Stimulated activated CD4-positive, alpha-beta T cell treated with anti-CD3 and anti-CD28 coated beads, Interleukin-15, amount 100 ng/mL, for 24 hours (primary cell): ENCODE measurements at places on chromosomes 4 and X.
A peak's percentile ranks its signal among the peaks of the same experiment; 100 is the strongest.

GRCh38 chr4:131348263-131348662 is 1800.8 kb upstream of the PCDH10 start:
- DNase-seq, result no peak

GRCh38 chr4:15254236-15254880 is 173.5 kb upstream of the C1QTNF7 start:
- DNase-seq, result no peak

DNA sequence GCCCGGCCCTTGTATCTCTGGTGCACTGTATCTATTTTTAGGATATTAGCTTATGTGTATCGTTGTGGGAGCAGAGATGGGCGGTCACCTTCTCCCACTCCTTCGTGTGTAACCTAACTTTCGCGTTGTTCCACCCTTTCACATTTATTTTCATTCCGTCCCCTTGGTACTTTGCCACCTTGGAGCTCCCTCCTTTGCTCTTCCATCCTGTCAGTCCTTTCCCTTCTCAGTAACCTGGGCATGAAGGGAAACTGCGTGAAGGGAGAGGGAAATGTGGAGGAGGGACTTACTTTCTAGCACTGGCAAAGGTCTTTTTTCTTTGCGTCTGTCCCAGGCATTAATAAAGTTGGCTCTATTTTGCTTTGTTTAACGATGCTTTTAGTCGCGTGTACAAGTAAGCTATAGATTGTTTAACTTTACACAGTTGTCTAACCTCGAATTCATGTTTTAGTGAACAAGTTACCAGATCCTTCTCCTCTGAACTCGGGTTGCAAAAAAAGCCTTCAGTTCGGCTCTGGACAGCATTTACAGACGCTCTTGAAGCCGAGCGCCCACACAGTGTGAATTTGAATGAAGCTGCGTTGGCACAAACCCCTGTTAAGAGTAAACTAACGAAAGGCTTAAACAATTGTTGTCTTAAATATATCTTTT is 3.9 kb downstream of the PCDH10 start:
- no peak for DNase-seq

- peak; percentile 46 for DNase-seq
Measured at GRCh38 chrX:70444326-70444945, at the start of gene DLG3. Gene DLG3 (plus strand): TSS chrX:70444835. CDS start chrX:70445202, 367 bp downstream.

DNA sequence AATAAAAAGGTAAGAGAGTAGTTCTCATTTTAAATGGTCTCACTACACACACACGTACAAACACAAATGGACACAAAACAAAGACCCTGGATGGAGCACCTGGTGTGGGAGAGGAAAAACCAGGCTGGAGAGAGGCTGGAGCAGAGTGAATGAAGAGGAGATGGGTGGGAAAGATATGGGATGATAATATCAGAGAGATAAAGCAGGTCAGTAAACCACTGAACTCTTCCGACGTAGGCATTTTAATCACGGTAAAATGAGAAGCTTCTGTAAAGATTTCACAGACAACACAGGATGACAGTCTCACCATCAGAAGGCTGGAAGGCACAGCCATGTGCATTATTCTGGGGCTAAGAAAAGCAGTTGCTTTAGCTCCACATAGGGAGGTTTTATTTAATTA is 532.8 kb downstream of the KCNIP4 start:
- no peak for DNase-seq

DNA sequence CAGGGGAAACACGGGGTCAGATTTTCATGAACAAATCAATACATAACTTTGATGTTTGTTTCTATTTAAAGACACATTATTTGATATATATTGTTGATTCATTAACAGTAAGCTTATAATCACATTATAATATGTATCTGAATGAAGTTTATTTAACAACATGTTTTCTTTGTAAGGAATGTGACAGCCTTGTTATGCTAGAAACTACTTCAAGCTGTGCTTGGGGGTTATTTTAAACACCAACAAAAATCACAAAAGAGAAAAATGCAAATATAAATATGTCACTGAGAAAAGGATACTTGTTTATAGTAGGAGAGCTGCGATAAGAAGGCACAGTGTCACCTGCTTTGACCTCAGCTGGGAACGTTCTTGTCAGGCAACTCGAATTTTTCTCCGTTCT is 354.6 kb upstream of the AGA start:
- DNase-seq, result no peak

DNA sequence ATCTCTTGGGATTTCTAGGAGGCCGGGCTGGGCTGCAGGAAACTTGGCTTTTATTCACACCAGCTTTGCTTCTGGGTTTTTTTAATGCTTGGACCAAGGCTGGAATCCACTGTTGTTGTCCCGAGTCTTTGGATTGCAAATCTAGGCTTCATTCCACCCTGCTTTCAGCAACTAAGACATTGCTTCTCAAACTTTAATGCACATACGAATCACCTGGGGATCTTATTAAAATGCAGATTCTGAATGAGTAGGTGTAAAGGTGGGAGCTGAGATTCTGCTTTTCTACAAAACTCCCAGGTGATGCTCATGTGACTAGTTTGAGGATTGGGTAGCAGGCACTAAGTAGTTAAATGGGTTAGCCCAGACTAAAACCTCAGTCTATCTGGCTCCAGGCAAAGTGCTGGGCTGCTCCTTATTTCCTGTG is 39.2 kb upstream of the GPC4 start:
- DNase-seq, result no peak

GRCh38 chrX:40688929-40689328 is 41.6 kb upstream of the CXorf38 start:
- no peak for DNase-seq

DNA sequence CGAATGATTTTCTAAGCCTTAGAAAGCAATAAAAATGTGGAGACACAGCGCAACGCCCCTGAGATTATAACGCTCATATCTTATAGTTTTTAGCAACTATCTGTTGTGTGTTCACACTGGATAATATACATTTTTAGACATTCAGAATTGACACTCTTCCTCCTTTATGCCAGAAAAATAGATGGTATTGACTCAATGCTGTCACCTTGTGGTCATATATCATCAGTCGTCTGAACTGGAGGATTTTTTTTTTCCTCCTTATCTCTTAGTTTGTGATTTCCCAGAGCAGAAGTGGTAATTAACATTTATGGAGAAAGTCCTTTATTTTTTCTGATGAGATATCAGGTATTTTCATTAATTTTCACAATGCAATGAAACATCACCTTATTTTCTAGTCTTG is 759.6 kb downstream of the RAB28 start:
- DNase-seq, result no peak

GRCh38 chr4:19329631-19330030 is 922.1 kb upstream of the SLIT2 start:
- DNase-seq, result no peak

- no peak for DNase-seq
Measured at GRCh38 chr4:25930731-25931354, 16.8 kb downstream of the SMIM20 start.

DNA sequence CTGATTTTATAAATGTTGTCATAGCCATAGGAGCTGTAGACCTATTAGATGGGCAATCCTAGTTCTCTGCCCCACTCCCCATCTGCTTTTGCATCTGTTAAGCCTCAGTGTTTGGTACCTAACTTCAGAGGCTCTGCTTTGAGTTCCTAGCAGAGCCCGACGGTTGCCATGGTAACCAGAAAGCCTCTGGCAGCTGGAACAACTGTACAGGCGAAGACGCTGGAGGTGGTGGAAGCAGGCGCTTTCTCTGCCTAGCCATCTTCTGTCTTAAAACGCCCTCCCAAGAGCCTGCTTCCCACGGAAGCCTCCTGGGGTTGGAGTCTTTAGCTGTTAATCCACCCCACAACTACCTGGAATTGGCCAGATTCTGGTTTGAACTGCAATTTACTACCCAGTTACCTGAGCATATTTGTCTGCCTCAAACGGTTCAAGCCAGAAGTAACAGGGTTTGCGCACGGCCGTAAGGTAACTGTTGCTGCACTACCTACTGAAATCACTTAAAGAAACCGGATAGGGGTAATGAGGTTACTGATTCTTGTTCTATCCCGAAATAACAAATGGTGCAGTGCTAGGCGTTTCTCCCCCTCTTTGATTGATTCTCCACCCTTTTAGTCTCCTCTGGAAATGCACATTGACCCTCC is 1.0 kb upstream of the GABRG1 start:
- DNase-seq, result no peak

GRCh38 chr4:6962211-6963041 is 52.8 kb downstream of the TBC1D14 start:
- DNase-seq, result no peak

GRCh38 chr4:80265571-80266252 is 752 bp upstream of the FGF5 start:
- no peak for DNase-seq

GRCh38 chr4:76991161-76991660 is 41.7 kb downstream of the SEPTIN11 start:
- no peak for DNase-seq

- no peak for DNase-seq
Measured at GRCh38 chrX:132207996-132208395, 11.3 kb downstream of the RAP2C start.

DNA sequence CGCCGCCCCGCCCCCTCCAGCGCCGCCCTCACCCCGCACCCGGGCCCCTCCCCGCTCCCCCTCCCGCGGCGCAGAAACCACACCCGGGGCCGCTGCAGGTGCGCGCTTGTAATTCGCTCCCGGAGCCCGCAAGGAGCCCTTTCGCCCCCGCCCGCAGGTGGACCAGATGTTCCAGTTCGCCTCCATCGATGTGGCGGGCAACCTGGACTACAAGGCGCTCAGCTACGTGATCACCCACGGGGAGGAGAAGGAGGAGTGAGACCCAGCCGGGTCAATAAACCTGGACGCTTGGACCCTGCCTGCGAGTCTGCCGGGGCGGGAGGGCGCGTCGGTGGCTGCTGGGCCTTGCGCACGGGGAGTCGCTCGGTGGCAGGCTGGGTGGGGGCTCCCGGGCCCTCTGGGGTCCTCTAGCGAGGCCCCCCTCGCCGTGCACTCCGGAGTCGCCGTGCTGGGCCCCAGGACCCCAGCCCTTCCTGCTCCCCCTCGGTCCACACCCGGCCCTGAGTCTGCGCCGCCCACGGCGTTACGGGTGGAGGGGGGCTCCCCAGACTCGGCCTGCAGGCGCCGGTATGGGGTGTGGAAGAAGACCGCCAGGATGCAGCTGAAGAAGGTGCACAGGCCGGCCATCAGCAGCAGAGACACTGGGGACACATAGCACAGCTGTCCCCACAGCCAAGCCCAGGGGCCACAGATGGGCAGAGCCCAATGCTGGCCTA is 7.1 kb downstream of the SLC49A3 start:
- DNase-seq, result peak; percentile 36

- DNase-seq, result no peak
Measured at GRCh38 chrX:138928737-138929459, 217.4 kb upstream of the FGF13 start.

DNA sequence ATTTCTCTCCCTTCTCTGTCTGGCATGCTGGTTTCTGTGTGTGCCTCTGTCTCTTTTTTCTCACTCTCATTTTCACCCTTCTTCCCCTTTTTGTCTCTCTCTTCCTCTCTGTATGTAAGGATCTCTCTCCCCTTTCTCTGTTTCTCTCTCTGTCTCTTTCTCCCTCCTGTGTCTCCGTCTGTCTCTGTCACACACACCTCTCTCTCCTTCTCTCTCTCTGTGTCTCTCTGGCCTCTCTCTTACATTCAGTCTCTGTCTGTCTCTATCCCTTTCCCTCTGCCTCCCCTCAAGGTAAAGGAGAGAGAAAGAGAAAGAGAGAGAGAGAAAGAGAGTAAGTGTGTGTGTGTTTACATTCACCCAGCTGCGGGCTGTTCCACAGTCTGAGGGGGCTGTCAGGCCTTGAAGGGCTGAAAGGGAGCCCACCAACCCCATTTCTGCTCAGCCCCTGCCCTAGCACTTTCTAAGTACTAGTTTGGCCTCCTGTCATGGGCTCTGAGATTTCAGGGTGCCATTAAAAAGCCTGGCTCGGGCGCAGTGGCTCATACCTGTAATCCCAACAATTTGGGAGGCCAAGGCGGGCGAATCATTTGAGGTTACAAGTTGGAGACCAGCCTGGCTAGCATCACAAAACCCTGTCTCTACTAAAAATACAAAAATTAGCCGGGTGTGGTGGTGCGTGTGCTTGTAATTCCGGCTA is 9.6 kb upstream of the TSPYL2 start:
- DNase-seq, result no peak

GRCh38 chrX:148380650-148381561 is 119.5 kb upstream of the AFF2 start:
- peak; percentile 61 for DNase-seq

GRCh38 chr4:57037982-57038604 is 59.4 kb downstream of the POLR2B start:
- peak; percentile 54 for DNase-seq

- no peak for DNase-seq
Measured at GRCh38 chr4:5742968-5743367, 32.0 kb downstream of the EVC start.

- DNase-seq, result no peak
Measured at GRCh38 chrX:124230655-124231450, 101.6 kb upstream of the TEX13D start.

GRCh38 chrX:6021316-6022091 is 207.2 kb downstream of the NLGN4X start:
- DNase-seq, result peak; percentile 24

GRCh38 chr4:38188631-38189101 is 228.5 kb downstream of the PTTG2 start:
- DNase-seq, result no peak
